ENCODE measurements at places on chromosomes 3 and 15. TPM values are rescaled to one million over a fixed set of nuclear protein-coding genes. Genes with fewer than 3 reads are reported as not detected.

The NAALADL2 gene
- total RNA-seq = 0.23 TPM

The TMEM115 gene
- total RNA-seq = 47.6 TPM

The CADM2 gene
- 0.27 TPM for total RNA-seq

The ZNF385D gene
- total RNA-seq = 0.05 TPM

Measured in A549 treated with CORT108297 at 1 μM for 4 hours (cell line).